Stimulated activated CD4-positive, alpha-beta T cell treated with anti-CD3 and anti-CD28 coated beads, TNF-alpha, amount 100 ng/mL, for 1 hour (primary cell): ENCODE measurements at places on chromosomes 6 and 20.

- no peak for DNase-seq
Observed at GRCh38 chr6:40755046-40755681, 168.0 kb upstream of the LRFN2 start.

- DNase-seq = no peak
Observed at GRCh38 chr20:51936377-51936776, 134.1 kb upstream of the SALL4 start.

DNA sequence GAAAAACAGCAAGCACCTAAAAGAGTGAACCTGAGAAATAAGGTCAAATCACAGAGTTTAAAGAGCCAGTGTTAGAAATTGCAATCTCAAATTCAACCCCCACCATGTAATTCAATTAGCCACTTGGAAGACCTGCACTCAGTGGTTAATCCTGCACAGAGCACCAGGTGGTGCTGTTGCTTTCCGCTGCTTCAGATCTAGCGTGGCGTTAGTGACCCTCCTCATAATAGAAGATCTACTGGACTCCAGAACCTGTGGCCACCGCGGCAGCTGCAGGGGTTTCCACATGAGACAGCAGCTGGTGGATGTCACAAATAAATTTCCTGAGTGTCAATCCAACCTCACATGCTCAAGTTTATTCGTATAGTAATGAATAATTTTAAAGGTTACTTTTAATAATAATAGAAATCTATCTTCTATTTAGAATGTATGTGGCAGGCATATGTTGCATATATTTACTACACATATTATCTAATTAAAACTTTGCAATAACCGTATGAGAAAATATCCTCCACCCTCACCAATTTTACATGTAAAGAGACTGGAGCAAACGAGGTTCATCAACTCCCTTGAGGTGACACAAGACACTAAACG lies 84.4 kb downstream of the SYNE1 start:
- DNase-seq = no peak

GRCh38 chr6:75201901-75202672 lies 3.8 kb downstream of the COL12A1 start:
- DNase-seq = no peak

DNA sequence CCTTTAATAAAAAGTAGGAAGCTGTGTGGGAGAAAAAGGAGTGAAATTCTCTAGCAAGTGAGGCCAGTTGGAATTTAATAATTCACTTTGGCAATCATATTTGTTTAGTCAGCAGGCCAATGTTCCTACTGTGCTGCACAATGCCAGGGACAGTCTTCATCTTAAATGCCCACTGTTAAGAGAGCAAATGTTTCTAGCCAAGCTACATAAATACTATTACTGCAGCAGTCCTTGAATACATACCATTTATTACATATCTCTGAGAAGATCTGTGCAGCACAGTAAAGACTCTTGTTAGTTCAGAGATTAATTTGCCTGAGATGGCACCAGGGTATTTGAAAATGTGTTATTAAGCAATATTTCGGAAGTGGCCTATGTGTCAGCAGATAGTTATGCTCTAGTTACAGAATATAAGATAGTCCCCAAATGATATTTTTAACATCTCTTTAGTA lies 105.4 kb downstream of the OGFRL1 start:
- no peak for DNase-seq

- DNase-seq = no peak
Observed at GRCh38 chr20:46798430-46798829, 89.0 kb downstream of the SLC2A10 start.

GRCh38 chr6:38413102-38413800 lies 226.5 kb downstream of the BTBD9 start:
- DNase-seq = no peak

DNA sequence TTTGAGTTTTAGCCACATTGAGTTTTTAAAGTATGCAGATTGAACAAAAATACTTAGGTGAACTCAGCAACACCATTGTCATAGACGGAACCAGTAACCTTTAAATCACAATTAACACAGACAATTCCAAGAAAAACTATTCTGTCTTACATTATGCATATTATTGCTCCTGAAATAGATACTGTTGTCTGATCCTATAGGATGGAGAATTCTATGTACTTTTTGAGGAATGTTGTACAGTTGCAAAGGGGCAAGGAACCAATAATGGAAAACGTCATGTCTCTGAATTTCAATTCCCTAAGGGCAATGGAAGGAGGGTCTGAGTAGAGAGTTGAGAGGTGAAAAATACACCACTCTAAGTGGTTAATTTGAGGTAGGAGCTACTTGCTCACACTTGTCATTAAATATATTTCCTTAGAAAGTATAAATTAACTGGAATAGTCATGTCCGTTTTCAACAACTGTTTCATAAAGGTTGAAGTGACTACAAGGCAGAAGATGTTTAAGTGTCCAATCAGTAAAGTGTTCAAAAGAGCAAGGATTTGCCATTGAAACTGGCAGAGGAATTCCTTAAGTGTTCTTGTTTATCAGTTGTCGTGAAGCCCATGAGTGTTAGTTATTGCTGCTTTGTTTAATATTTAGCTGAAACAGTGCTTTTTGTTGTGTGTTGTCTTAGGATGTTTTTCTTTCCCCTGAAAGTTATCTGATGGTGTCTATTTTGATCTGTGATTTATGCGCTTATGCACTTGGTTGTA lies 1.3 kb downstream of the NKAIN2 start:
- no peak for DNase-seq

DNA sequence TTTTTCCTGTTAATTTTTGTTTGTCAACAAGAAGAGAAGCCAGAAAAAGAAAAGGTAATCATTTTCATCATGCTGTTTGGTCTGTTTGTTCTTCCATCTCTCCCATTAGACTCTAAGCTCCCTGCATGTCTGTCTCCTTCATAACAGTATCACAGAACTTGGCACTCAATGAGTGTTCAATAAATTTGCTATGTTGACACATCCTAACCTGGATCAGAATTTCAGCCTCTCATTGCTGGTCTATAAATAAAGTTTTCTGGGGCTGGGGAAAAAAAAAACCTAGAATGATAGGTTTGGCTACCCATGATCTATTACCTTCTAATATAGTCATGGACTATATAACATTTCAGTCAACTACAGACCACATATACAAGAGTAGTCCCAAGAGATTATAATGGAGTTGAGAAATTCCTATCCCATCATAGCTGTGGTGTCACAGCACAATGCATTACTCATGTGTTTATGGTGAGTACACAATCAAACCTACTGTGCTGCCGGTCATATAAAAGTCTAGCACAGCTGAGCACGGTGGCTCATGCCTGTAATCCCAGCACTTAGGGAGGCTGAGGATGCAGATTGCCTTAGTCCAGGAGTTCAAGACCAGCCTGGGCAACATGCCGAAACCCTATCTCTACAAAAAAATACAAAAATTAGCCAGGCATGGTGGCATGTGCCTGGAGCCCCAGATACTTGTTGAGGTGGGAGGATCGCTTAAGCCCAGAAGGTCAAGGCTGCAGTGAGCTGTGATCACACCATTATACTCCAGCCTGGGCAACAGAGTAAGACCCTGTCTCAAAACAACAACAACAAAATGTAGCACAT lies 5.9 kb downstream of the NUDT3 start:
- no peak for DNase-seq

DNA sequence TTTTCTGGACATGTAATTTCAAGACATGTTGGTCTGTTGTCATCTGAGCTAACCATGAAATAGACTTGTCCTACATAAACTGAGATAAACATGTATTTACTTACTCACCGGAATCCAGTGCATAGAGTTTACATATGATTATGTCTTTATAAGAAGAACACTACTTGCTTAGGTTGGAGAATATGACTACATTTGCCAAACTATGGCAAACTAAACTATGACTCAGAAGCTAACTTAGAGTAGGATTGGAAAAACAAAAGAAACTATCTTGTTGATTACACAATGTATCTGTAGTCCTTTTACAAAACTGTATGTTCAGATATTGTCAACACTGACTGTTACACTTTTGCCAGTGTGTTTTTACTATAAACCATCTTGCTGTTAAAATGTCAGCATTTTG lies 113.3 kb downstream of the CRYBG1 start:
- DNase-seq = no peak

- no peak for DNase-seq
Observed at GRCh38 chr6:33822575-33823395, 19.0 kb upstream of the MLN start.

GRCh38 chr6:20718705-20719653 lies 184.7 kb downstream of the CDKAL1 start:
- no peak for DNase-seq

DNA sequence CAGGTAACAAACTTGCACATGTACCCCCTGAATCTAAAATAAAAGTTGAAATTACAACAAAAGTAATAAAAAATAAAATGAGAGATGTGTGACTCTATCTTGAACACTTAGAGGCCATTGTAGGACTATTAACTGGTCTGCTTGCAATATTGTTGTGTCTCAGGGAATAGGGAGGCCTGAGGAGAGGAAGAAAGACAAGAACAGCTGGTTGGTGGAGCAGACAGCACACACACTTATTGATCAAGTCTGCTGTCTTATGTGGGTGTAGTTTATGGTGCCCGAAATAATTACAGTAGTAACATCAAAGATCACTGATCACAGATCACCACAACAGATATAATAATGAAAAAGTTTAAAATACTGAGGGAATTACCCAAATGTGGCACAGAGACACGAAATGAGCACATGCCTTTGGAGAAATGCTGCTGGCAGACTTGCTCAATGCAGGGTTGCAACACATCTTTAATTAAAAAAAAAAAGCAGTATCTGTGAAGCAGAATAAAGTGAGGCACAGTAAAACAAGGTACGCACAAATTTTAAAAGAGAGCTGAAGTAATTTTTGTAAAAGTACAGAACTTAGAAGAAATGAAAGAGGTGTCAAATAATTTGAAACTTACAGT lies 110.1 kb upstream of the HDAC2 start:
- DNase-seq = no peak

DNA sequence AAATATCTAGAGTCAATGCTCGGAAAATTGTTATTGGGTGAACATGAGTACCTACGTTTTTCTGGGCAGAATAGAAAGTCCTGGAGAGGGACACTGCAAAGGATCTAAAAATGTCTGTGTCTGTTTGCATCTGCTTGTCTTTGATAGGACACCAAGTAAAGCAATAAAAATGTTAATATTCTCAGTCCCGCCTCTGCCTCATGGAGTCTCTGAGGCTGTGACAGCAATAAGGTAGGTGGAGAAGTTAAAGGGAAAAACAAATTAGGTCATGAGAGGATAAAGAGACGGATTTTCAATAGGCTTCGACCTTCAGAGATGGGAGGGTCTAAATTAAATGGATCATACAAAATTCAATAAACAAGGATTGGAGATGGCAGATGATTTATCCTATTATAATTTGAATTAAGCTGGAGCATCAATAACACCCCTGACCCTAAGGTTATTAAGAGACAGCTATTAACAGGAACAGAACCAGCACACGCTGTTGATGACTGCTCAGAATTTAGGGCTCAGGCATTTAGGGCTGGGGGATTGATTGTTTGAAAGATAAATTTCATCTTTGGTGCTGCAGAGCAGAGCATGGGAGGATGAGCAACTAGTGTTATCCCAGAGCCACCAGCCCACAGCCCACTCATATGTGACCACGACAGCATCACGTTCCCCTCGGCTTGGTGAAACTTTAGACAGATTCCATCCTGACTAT lies 620.3 kb upstream of the CDH4 start:
- no peak for DNase-seq

- no peak for DNase-seq
Observed at GRCh38 chr6:82704045-82704444, 340.4 kb downstream of the TPBG start.

DNA sequence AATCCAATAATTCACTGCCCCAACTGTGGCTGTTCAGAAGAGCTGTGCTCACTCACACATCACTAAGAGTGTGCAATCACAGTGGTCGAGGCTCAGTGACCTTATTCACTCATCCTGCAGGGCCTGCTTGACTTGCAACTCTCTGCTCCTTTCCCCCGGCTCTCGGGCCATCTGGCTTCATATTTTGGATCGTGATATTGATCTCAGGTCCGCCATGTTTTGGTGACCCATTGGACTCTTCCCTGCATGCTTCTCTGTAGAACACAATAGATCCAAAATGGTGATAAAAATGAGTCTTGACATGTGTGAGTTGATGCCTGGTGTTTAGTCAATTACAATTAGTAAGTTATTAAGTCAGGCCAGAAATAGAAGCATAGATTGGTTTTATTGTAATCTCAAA lies 313.9 kb upstream of the SOX4 start:
- DNase-seq = no peak

DNA sequence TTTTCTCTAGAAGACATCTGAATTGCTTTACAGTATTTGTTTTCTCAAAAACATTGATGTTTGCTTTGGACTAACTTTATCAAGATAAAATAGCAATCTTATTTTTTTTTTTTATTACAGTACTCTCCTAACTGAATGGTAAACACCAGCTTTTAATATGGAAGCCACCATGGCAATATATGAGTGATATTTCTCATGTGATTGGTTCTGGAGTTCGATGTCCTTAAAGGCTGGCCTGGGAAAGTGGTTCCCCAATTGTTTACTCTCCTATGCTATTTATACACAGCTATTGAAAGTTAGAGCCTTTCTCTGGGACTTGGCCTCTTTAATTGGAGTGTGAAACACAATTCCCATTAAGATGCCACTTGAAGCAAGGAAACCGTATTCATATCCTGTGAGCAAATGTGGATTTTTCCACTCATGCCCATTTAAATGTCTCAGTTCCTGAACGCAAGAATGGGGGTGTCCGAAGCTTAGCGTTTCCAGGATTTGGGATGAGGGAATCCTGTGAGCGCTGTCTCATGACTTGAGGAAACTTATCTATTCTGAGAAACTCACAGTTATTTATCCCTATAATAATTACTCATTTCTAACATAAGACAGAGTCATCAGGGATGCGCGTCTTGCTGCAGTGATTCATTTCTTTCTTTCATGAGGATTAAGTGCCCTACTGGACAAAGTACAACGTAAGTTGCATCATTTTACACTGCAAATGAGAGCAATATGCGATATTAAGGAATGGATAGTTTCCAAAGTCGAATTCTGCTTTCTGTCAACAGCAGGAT lies 143.3 kb upstream of the PREP start:
- DNase-seq = no peak

- DNase-seq = no peak
Observed at GRCh38 chr20:57467742-57468141, 57.2 kb downstream of the CTCFL start.

- DNase-seq = no peak
Observed at GRCh38 chr20:41335591-41335990, 5.0 kb upstream of the LPIN3 start.

DNA sequence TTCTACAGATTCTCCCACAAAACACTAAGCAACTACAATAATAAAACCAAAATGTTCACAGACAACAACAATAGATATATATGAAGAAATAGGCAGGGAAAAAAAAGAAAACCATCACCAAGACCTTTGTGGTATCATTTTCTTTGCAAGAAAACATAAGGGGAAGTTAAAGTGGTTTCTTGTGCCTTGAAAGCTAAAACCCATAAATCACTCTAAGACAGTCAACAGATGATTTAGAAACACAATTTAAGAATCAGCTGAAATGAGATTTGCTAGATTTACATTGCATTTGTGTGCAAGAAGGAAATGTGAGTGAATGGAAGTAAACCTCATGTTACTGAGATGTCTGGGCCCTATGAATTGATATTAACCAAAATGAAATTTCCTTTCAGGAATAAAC lies 1265.4 kb upstream of the GJE1 start:
- no peak for DNase-seq
